ENCODE measurements at places on chromosomes 7 and 10.
A peak's percentile ranks its signal among the peaks of the same experiment; 100 is the strongest.

DNA sequence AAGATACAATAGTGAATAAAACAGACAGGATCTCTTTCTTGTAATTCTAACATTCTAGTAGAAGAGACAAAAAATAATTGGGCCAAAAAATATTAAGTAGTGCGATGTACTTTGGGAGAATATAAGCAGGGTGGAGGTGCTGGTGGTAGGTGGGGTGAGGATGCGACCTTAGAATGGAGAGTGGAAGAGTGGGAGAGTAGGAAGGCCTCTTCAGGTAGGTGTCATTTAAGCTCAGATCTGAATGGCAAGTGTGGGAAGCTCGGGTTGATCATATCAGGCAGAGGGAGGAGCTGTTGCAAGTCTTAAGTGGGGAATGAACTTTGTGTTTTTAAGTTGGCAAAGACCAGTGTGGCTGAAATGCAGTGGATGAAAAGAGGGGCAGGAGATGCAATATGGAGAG, 3.8 kb upstream of the IFRD1 start:
- no peak for DNase-seq

DNA sequence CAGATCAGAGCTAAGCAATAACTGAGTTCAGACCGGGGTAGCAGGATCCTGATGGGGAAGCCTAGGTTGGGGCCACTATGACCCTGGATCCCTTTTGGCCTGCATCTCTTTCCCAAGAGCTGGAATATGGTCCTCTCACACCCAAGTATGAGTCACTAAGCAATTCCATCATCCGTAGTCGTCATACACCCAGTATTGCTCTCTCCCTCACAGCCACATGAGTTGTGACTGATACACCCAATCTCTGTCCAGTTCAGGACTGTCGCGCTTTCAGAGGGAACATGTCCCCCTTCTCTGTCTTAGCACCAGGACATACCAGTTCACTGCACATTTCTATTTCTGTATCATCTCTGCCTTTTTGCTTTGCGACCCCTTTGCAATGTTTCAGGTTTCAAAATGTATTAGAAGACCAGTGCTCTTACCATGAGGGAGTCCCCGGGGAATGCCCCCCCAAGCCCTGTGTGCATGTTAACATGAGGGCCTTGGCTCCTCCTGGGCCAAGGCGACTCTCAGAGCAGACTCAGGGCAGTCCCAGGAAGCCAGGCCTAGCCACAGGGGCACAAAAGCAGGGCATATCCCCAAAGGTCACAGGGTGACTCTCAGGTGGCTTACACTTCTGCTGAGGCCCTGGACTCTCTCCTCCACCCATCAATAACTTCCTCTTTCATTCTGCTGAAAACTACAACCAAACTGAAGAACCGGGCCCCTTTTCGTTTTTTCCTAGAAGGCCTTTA, 75.3 kb upstream of the SAMD8 start:
- DNase-seq, result peak; percentile 51

GRCh38 chr7:18896343-18896975, 221.0 kb downstream of the TWIST1 start:
- peak; percentile 39 for DNase-seq

DNA sequence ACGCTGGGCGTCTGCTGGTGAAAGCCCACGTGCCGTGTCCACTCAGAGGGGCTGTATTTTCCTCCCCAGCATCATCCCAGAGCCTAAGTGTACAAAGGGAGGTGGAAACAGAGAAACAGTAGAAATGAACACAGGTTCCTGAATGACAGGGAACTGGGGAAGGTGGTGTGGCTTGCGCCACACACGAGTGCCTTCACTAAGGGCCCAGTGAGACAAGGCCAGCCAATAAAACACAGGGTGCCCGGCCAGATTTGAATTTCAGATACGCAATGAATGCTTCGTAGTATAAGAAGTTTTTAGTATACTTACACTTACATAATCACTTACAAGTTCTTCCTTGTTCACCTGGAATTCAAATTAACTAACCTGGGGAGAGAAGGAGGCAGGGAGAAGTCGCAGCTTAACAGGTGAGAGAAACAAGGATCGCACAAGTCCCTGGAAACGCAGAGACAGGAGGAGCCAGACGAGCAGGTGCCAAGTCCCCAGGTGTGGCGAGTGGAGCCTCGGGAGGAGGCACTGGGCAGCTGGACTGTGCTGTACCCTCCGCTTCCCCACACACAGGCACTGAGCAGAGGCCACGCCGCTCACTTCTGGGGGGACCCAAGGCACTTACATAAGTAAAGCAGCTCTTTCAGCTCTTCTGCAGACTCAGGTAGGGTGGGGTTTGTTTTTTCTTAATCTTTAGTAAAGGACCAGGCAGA, 105.2 kb upstream of the MGMT start:
- no peak for DNase-seq

DNA sequence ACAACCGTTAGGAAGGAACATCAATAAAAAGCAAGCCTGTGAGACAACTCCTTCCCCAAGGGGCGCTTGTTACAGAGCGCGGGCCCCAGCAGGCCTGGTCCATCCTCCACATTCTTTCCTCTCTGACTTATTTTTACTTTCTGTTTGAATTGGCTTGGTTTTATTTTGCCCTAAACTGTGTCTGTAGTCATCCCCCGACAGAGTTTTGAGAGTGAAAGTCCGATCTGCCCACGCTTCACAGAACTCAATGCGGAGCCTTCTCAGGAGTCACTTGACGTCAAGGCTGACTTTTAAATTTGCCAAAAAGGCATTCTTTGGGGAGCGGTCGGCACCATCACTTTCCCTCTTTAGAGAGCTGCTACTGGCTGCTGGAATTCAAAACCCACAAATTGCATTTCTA, 150.1 kb upstream of the KLF6 start:
- peak; percentile 94 for DNase-seq

GRCh38 chr10:21493784-21494183, 31.7 kb downstream of the SKIDA1 start:
- no peak for DNase-seq

GRCh38 chr7:56609852-56610355, 493.7 kb upstream of the NUPR2 start:
- no peak for DNase-seq

DNA sequence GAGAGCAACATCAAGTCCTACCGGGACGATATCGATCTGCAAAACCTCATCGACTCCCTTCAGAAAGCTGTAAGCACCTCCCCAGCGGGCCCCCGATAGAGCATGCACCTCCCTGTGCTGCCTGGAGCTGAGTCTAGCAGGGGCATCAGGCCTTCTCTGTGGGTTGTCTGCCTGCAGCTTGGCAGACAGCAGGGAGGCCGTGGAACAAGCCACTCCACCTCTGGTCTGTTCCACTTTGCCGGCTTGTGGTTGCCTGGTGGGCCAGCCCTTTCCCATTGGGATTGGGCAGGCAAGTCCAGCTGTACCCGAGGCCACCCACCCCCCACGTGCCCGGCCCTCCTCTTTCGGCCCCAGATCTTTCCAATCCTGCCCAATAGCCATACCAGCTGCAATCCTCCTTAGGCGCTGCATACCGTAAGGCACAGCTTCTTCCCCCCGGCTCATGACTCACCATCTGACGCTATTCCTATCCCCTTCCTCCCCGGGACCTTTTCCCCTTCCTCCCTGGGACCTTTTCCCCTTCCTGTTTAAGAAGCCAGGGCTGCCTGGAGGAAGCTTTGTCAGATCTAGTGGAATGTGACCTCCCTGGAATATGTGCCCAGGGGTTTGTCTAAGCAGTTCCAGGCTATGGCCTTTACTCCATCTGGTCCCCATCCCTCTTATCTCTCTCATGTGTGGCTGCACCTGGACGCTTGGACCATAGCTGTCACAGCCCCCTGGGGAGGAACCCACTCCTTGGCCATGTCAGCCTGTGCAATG, 28.1 kb upstream of the SH2D4B start:
- peak; percentile 82 for DNase-seq

GRCh38 chr7:44396496-44396895, 71.1 kb upstream of the CAMK2B start:
- no peak for DNase-seq

GRCh38 chr7:64277630-64278029, 36.1 kb upstream of the ZNF736 start:
- no peak for DNase-seq

GRCh38 chr10:790821-791551, 101.5 kb upstream of the DIP2C start:
- DNase-seq, result no peak

- DNase-seq, result no peak
Observed at GRCh38 chr7:112882991-112883390, 92.8 kb upstream of the TMEM168 start.

Measured in astrocyte (in vitro differentiated cells and primary cell).